ENCODE measurements at places on chromosomes 2 and 18.

DNA sequence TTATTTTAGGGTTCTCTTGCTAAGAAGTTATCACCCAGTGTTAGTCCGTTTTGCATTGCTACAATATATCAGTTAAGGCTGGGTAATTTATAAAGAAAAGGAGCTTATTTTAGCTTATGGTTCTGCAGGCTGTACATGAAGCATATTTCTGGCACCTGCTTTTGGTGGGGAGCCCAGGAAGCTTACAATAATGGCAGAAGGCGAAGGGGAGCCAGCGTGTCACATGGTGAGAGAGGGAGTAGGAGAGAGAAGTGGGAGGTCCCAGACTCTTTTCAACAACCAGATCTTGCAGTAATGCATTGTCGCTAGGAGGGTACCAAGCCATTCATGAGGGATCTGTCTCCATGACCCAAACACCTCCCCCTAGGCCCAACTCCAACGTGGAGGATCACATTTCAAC lies 688.8 kb upstream of the PIK3C3 start:
- no peak for DNase-seq

GRCh38 chr2:59899692-59900091 lies 653.8 kb downstream of the BCL11A start:
- no peak for DNase-seq

- DNase-seq = peak; percentile 3
Measured at GRCh38 chr2:94997981-94998930, 27.3 kb upstream of the MAL start.

DNA sequence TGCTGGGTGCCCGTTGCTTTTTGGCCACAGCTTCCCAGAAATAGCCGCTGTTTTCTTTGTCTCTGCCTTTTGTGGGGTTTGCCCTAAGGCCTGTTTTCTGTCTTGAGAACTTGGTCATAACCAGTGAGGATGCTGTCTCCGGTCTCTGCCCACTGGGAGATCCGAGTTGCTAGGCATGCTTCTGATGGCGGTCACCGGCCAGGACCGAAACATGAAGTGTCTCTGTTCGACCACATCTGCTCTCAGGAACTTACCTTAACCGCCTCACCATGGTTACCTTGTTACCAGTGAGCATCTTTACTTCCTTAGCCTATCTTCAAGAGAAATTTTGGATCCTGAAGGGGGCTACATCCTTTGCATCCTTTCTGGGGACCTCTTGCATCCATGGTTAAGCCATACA lies 91.9 kb downstream of the RTP5 start:
- no peak for DNase-seq

GRCh38 chr2:161324876-161325275 lies 16.7 kb downstream of the PSMD14 start:
- DNase-seq = no peak

DNA sequence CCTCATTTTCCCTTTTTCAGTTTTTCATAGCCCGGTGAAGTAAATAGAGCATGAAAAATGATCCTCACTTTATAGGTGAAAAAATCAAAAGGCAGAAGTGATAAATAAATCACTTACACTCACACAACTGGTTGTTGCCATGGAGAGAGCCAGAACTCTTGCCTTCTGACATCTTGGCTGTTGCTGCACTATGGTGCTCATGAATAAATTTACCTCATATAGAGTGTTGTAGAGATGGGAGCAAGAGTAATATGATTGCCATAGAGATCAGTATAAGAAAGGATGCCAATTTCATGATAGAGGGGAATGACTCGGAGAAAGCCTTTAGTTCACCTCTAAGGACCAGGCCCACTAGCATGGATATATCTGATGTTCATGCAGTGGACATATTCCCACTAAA lies 82.5 kb upstream of the TMEM178A start:
- DNase-seq = no peak

- DNase-seq = no peak
Measured at GRCh38 chr2:60780721-60781120, 24.7 kb downstream of the PAPOLG start.

DNA sequence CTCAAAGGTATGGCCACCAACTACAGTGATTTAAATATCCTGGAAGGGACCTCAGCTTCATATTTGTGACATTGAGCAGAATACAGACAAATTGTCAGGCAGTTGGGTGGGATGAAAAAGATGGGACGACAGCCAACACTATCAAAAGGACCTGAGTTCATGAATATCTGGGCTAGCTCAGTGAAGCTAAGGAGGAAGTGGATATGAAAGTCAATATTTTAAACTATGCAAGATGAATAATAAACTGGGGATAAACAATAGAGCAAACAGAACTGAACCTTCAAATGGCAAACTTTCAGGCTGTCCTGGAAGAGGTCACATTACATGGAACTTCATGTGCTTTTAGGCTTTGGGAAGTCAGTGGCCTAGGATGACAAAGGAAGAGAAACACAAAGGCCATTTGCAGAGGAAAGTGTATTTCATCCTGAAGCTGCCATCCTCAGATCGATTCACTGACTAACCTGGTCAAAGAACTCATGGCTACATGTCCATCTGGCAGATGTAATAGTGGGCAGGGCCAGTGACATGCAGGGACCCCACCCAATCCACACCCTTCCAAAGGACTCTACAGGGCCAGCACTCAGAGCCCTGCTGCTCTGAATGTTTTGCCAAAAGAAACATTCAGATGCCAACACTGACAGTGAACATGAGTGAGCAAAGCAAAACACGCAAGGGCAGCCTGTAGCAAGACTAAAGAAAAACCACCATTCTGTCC lies 175.7 kb downstream of the ETAA1 start:
- no peak for DNase-seq

- no peak for DNase-seq
Measured at GRCh38 chr18:36613069-36613468, 215.7 kb downstream of the TPGS2 start.

GRCh38 chr2:70901227-70902066 lies 34.3 kb upstream of the ATP6V1B1 start:
- DNase-seq = no peak

- DNase-seq = no peak
Measured at GRCh38 chr2:156322686-156323231, 9.8 kb downstream of the NR4A2 start.

DNA sequence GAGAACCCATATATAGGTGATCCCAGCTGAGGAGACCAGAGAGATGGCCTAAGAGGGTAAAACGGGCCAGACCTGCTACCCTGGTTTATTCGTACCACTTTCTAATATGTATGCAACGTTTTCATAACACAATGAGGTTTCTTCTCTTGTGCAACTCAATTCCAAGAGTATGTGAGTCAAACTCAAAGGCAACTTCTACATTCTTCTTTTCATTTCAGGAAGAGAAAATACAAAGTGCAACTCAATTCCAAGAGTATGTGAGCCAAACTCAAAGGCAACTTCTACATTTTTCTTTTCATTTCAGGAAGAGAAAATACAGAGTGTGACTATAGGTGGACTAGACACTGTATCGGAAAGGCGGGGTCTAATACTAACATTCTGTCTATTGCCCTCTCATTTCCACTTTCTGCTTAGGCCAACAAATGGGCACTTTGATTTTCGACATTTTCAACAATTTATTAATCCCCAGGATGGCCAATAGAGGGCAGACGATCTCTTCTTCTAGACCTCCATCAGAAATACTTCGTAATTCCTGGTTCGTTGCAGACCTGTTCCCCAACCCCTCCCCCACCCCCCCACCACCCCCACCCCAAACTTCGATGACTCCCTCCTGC lies 3.7 kb upstream of the CRIM1 start:
- no peak for DNase-seq

DNA sequence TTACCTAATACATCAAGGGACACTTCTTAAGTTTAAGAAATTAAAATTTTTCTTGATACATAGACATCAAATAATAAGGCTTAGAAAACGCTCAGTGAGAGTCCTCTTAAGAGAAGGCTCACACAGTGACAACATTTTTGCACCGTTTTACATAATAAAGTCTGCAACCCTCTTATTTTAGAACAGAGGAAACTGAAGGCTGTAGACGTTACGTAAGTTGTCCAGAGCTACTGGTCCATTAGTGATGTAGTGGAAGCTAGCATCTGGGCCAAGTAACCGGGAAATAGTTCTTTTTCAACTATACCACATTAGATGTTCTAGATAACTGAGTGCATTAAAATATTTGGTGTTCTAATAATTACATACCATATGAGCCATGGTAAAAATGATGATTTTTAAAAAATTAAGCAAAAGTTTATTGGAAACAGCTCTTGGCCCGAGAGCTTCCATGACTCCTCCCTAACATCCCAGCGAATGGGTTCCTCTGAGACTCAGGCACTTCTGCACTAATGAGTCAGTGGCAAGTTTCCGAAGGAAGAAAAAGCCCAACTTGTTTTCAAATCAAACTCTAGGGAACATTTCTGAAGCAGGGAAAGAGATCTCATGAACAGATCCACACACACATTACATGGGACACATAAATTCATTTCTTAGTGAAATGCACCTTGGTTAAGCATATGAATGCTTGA lies 232.6 kb upstream of the PXDN start:
- DNase-seq = no peak

DNA sequence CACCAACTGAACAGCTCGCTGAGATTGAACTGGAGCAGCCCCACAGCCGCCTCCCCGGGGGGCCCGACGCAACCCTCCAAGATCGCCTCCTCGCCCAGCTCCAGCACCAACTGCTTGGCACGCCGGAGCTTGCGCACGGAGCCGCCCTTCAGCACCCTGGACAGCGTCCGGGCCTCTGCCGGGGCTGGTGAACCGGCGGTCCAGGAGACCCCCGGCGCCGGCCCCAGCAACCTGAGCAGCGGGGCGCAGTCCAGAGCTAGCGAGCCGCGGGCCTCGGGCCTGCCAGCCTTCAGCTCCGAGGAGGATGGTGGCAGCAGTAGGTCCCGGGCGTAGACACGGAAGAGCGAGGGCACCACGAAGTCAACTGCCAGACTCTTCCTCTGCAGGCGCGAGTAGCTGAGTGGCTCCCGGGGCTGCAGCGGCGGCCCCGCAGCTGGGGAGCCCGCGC lies 1.2 kb downstream of the ALK start:
- DNase-seq = peak; percentile 73

DNA sequence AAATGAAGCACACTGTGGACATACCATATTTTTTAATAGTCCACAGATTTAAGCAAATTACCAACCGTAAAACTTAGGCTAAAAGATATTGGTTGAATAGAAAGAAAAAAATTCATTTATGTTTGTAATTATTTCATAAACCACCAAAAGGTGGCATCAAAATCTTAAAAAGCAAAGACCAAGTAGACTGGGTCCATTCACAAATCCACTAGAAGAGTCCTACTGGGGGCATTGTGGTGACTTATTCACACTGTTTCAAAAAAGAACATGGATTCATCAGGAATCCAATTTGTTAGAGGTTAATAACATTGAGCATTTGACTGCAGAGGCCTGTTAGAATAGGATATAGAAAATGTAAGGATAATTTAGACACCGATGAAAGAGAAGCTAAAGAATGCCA lies 194.9 kb upstream of the KYNU start:
- no peak for DNase-seq

- DNase-seq = no peak
Measured at GRCh38 chr2:172726172-172726735, 9.4 kb upstream of the RAPGEF4 start.

DNA sequence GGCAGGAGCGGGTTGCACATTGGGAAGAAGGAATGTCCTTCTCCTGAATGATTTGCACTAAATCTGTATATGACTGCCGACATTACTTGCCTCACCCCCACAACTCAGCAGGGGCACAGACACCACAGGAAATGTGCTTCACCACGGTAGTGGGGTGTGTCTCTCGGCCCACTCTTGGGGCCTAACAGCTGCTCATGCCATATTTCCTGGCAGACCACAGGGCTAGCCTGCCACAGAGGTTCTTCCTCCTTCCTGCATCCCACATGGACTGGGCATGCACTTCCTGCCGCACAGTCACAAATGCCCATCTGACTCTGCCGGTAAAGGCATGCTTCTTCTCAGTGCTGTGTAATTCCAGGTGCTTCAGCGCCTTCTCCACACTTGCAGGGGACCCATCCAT lies 10.3 kb upstream of the PAPOLG start:
- DNase-seq = peak; percentile 29

DNA sequence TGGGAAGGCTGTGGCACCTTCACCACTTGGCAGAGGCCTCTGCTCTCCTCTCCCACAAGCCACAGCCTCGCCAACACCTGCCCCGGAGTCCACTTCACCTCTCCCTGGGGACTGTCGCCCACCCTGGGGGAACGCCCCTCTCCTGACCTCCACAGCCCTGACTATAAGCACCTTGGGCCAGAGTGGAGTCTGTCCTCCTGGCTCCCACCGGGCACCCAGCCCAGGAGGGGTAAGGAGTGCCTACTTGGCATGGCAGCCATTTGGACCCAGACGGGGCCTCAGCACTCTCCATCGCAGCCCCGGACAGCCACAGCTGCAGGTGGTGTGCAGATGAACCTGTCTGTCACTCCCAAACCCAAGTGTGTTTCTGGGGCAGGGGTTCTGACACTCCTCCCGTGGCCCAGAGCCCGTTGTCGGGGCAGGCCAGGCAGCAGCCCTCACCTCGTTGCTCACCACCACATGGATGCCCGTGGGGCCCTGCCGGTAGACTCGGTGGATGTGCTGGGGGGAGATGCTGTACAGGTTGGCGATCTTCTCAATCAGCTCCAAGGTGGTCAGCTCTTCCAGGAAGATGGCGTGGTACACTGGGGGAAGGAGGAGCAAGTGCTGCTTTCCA lies 53.5 kb downstream of the TFCP2L1 start:
- DNase-seq = no peak

DNA sequence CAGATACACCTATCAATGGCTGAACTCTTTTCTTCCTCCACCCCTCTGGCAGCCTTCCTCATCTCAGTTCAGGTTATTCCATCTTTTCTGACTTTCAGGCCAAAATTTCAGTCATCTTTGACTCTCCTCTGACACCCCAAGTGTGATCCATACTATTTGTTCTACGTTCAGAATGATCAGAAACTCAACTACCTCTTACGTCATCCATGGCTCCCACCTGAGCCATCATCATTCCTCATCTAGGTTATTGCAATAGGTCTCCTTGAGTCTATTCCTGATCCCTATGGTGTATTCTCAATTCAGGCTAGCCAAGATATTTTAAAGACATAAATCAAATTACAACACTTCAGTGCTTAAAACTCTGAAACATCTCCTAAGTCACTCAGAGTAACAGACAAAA lies 589.7 kb downstream of the ERBB4 start:
- no peak for DNase-seq

DNA sequence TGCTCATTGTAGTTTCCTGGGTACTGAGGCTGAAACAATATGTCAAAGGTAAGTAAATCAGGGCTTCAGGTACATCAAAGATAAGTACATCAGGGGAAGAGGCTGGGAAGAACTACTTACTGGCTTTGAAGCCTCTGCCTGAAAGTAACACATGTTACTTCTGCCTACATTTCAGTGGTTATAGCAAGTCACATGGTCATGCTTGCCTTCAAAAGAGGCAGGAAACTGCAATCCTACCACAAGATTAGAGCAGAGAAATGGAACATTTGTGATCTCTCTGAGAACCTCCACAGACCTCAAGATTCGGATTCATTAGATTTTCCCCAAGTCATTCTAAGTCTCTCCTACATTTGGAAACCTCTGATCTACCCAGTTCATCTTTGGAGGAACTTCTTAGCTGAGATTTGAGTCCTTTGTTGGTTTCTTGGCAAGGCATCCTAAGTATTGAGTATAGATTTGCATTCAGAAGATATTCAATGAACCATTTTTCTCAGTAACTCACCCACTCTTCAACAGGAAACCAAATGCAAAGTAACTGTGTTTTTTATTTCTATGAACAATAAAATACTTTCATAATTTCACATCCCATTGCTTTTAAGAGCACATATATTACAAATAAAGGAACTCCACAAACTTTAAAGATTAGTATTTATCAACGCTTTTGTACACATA lies 48.5 kb upstream of the CCDC195 start:
- DNase-seq = no peak

- no peak for DNase-seq
Measured at GRCh38 chr18:13909141-13909940, 6.0 kb downstream of the MC2R start.
